Fibroblast of pulmonary artery (primary cell): ENCODE measurements at places on chromosomes 1 and 21.

DNA sequence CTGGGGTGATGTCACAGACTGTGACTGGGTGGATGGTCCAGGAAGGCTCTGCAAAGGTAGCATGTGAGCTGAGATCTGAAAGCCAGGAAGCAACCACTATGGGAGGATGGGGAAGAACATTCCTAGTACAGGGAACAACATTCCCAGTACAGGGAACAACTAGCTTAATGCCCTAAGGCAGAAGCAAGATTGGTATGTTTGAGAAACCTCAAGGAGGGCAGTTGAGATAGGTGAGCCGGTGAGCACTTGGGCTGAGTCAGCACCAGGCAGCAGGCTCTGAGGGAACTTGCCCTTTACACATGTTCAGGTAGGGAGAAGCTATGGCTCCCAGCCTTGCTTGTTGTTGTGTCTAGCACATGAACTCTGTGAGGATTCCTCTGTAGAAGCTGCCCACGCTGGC lies 24.2 kb upstream of the CACNA1E start:
- DNase-seq, result no peak

DNA sequence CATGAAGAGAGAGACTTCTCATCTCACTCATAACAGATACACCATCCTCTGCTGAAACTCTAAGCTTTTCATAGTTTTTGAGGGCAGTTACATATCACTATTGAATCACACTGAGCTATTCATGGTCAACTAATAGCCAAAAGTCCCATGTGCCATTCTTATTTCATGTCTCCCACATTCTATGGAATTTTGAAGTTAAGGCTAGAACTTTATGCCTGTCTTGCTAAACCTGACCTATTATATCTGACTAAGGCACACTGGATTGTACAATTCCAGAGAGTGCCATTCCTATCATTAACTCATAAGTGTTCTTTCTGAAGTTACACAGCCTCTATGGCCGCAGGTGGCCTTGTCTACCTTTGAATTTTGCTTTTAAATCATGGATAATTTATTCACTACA lies 254.3 kb downstream of the PTPRC start:
- no peak for DNase-seq

DNA sequence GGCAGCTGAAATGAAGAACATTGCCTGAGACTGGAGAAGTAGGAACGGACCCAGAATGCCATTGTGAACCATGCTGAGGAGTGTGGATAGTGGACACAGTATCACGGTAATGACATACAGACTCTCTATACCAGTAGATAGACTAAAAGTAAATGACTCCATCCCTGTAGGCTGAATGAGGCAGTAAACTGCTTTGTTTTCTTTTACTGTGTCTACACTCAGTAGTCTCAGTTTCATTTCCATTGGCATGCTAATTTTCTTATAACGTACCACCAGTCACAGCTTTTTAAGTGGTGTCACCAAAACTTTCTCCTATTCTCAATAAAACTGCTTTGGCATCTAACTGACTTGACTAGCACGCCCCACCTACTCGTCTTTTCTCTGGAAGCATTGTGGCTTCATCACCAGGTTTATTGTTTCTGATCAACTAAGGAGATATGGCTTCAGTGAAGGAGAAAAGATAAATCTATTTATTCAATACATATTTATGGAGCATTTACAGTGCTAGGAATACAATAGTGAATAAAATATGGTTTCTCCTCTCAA lies 8.4 kb upstream of the ZNF697 start:
- DNase-seq, result no peak

GRCh38 chr21:31294691-31295090 lies 49.4 kb downstream of the TIAM1 start:
- DNase-seq, result no peak

DNA sequence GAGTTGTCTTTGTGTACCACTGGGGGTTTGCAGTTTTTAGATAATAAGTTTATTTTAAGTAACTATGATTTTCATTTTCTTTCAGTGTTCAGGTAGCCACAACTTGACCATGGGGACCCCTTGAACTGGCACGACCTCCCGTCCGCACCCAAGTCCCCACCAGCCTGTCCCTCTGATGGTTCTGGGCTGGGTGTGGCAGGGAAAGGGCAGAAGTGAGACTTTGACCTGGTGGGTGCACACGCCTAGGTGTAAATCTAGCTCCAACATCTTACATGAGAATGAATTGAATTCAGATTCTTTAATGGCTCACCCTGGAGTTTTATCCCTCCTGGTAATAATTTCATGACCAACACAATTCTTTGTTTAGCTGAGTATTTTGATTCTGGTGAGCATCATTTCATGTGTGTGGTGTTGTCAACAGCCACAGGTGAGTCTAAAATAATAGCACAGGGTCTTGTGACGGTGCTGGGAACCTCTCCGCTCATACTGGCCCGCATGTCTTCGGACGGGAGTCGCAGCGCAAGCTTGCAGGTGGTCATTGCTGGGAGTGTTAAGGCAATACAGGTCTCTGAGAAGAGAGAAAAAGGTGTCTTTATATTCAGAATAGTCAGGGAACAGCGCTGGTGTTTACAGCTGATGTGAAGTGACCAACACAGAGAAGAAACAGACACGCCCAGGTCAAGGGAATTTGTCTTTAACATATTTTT lies 50.8 kb upstream of the POFUT2 start:
- no peak for DNase-seq

GRCh38 chr1:178376008-178376407 lies 120.8 kb downstream of the CLEC20A start:
- no peak for DNase-seq

GRCh38 chr1:23555270-23555985 lies 3.9 kb downstream of the ID3 start:
- peak; percentile 76 for DNase-seq

- no peak for DNase-seq
These were observed 4.8 kb downstream of the ABCB10 start for GRCh38 chr1:229553621-229554130.

GRCh38 chr1:14850563-14850962 lies 252.1 kb downstream of the KAZN start:
- no peak for DNase-seq

GRCh38 chr1:200410566-200410878 lies 686 bp upstream of the ZNF281 start:
- no peak for DNase-seq

DNA sequence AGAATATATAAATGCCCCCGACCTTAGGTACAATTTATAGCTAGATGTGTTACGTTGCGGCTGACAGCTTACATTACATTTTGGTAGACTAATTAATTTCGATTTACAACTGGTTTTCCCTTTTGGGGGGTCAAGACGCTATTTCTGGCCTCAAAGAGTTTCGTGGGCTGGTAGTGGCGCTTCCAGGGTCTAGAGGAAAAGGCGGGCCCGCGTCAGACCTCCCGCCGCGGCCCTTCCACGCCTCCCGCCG lies 391 bp downstream of the IFT25 start:
- DNase-seq, result no peak

DNA sequence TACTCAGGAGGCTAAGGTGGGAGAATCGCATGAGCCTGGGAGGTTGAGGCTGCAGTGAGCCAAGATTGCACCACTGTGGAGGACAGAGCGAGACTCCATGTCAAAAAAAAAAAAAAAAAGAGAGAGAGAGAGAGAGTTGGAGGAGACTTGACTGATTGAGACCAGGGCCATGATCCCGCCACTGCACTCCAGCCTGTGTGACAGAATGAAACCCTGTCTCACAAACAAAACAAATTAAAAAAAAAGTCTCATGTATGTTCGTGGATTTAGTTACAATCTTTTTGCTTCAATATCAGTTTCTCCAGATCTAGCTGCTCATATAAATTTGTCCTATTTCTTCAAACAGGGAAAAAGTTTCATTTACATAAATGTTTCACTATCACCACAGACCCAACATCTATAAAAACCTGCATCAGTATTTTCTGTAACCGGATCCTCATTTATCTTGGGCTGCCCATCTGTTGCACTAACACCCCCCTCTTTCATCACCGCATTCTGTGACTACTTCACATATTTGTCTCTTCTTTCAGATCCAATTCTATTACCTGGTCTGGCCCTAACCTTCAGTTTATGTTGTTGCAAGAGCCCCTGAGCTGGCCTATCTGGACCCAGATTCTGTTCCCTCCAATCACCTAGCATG lies 127.0 kb downstream of the GREM2 start:
- DNase-seq, result no peak

GRCh38 chr1:89609781-89610456 lies 23.0 kb upstream of the LRRC8C start:
- no peak for DNase-seq

DNA sequence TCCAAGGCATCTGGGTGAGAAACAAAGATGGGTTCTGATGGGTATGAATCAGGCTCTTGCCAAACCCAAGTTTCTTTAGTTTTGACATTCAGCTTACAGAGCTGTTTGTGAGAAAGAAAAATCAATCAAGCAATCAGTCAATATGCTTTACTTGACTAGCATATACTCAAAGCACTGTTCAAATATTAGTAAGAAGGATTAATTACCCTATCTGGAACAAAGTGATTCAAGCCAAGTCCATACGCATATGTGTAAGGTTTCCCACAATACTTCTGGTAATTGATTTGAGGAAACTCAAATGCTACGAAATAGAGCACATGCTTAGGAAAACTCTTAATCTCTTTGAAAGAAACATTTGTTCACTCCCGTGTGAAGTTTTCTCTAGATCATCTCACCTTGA lies 18.7 kb downstream of the RPE65 start:
- no peak for DNase-seq

GRCh38 chr1:197402189-197402588 lies 134.1 kb downstream of the CRB1 start:
- DNase-seq, result no peak

DNA sequence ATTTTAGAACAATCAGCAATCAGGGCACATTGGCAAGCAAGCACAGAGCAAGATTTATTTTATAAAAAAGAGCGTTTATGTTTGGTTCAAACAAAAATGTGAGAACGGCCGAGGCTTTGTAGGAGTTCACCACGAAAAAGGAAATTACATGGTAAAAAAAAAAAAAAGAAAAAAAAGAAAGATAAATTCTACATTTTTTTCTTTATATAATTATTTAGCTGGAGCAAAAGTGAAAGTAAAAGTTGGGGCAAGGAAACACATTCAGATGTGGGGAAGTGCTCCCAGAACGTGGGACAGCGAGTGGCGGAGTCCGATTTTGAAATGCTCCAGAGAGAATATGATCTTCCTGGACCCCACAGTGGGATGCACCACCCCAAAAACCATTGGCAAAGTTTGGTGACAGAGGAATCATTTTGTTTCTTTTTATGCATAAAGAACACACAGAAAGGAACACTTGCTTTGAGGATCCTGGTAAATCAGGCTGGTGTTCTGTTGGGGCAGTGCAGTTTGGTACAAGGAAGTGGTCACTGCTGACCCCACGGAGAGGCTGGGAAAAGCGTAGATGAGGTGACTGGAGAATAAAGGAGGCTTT lies 16.3 kb upstream of the ATP5PO start:
- DNase-seq, result no peak

GRCh38 chr1:59043796-59044195 lies 253.1 kb upstream of the FGGY start:
- peak; percentile 88 for DNase-seq

GRCh38 chr1:174768949-174769348 lies 230.8 kb upstream of the CACYBP start:
- no peak for DNase-seq

DNA sequence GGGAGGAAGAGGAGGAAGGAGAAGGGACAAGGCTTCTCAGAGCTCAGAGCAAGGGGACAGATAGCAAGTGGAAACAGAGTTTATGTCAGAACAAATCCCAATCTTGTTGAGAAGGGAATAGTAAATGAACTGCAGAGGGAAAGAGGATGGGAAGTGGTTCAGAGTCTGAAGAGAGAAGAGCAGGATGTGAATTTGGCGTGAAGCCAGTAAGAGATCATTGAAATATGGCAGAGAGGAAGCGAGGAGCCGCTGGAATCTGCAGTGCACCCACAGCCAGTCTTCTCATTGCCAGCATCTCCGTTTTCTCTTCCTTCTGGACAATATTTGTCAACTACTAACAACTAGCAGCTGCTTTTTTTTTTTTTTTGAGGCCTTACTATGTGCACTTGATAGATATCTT lies 19.1 kb downstream of the OLFML3 start:
- DNase-seq, result peak; percentile 63

GRCh38 chr1:198328458-198329032 lies 171.7 kb downstream of the NEK7 start:
- no peak for DNase-seq

- DNase-seq, result peak; percentile 37
These were observed 137.8 kb downstream of the TSEN15 start for GRCh38 chr1:184189361-184189760.

- no peak for DNase-seq
These were observed 60.9 kb upstream of the S1PR1 start for GRCh38 chr1:101175886-101176285.

GRCh38 chr1:183075861-183076260 lies 52.6 kb downstream of the LAMC1 start:
- peak; percentile 42 for DNase-seq

GRCh38 chr1:37987679-37988078 lies 2.1 kb downstream of the SF3A3 start:
- DNase-seq, result no peak

DNA sequence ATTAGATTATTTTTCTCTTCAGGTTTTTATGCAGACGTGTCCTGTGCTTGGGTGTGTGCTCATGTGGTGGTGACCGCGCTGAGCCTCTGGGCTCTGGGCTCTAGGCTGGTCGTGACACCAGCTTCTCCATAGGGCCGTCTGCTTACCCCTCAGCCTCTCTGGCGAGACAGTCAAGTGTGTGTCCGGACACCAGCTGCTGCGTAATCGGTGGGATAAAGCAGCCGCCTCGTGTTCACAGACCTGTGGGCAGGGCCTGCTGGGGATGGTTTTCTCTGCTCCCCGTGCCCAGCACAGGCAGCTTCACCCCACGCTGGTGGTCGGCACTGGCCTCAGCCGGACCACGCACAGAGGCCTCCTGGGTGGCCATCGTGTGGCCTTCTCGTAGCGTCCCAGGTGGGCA lies 33.6 kb upstream of the DIP2A start:
- DNase-seq, result no peak

- DNase-seq, result no peak
These were observed 122.3 kb downstream of the SLC30A10 start for GRCh38 chr1:219806020-219806419.

DNA sequence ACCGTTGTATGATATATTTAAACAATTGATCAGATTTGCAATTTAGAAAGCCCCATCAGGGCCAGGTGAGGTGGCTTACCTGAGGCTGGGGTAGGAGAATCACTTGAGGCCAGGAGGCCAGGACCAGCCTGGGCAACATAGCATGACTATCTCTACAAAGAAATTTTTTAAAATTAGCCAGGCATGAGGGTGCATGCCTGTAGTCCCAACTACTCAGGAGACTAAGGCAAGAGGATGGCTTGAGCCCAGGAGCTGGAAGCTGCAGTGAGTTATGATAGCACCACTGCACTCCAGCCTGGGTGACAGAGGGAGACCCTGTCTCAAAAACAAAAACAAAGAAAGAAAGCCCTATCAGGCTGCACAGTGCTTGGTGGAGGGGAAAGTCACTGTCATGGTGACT lies 159.9 kb upstream of the RAB4A start:
- DNase-seq, result no peak

- no peak for DNase-seq
These were observed 641 bp upstream of the CFAP107 start for GRCh38 chr1:12745126-12745991.

DNA sequence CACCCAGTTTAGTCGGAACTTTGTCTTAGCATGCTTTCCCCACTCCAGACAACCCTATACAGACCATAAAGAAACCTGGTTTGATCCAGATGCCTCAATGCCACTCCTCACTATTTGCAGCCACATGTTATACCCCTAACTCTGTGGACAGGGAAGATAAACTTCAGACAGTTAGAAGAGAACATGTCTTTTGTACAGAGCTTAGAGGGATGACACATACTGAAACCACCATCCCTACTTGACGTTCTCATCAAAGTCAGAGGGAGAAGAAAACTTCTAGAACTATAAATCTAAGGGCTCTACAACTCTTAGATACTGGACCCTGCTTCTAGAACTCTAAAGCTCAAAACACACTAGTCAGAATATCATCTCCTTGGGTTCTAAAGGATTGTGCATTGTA lies 3.7 kb downstream of the SYT6 start:
- no peak for DNase-seq
